ENCODE measurements at places on chromosomes 1 and 21.
A peak's percentile ranks its signal among the peaks of the same experiment; 100 is the strongest.

- no peak for DNase-seq
These were observed 51.8 kb downstream of the KCNK1 start for GRCh38 chr1:233665575-233666270.

GRCh38 chr1:171877701-171878100 is 36.4 kb downstream of the DNM3 start:
- peak; percentile 5 for DNase-seq

- DNase-seq = no peak
These were observed 115.6 kb downstream of the XCL2 start for GRCh38 chr1:168428063-168428731.

DNA sequence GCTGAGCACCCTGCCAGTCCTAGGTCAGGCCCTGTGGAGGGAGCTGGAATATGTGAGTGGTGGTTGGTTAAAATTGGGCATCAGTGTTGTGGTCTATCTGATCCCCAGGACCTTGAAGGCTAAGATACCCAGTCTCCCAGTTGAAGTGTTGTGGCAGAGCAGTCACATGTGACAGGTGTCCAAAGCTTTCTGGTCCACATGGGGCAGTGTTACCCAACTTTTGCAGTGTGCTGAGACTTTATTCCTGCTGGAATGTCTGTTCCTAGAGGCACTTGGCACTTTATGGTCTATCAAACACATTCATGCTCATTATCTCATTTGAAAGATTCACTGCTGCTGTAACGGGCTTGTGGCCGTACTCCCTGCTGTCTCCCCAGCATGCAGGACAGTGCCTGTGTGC is 21.0 kb upstream of the LORICRIN start:
- DNase-seq = no peak

DNA sequence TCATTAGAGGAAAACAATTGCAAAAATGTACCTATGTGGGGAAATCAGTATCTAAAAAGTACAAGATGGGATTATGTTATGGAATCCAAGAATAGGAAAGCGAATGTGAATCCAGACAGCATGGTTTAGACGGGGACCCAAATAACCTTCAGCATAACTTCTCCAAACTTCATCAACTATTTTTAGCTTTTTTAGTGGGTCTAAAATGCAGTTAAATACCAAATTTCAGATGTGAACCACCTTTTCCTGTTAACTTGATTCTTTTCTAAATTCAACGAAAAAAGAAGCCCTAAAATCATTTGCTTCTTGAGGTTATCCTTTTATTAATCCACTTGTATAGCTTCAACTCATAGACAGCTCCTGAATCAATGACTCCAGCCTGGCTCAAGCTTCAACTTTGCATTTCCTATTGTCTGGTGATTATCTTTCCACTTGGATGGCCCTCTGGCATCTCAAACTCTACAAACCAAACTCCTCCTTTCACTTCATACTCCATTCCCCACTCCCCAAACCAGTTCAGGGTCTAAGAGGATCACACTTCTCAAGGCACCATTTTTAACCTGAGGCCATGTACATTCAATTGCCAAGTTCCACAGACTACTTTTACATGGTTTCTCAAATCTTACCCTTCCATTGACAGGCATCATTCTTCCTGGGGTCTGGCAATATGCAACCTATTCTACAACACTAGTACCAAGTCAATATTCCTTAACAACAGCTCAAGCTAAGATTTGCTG is 7.4 kb downstream of the ERRFI1 start:
- DNase-seq = no peak

DNA sequence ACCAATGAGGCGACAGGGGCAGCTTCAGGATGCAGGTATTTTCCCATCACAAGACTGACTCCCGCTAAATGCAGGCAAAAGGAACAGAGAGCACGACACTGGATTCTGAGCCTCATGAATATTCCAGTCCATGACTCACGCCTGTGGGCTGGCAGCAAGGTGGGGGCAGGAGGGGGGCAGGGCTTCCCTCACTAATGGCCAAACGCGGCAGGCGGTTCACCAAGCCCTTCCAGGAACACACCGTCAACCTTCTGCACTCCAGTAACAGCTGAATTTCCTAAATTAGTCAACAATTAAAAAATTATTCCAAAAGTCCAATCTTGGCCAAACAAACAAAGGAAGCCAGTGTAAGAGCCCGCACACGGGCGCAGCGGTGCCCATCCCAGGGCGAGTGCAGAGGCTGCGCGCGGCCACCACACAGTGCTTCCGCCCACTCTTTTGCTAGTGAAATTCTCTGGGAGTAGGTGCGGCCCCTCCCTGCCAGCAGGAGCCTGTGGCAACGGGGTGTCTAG is 12.5 kb upstream of the GPR153 start:
- no peak for DNase-seq

DNA sequence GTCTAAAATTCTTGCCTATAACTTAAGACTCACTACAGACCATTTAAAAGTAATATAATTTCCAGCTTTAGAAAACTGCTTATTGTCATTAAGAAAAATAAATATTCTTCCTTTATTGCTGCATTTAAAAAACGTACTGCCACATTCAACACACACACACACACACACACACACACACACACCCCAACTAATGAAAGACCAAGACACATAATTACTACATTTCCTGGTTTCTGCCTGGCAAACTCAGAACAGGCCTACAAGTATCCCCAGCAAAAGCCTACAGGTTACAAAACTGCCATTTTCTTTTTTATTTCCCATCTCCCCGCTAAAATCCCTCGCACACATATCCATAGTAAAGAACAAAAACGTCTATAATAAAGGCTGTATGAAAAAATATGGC is 1.5 kb downstream of the DENND2C start:
- no peak for DNase-seq

- peak; percentile 2 for DNase-seq
These were observed 461.0 kb upstream of the NFIA start for GRCh38 chr1:60621368-60621851.

DNA sequence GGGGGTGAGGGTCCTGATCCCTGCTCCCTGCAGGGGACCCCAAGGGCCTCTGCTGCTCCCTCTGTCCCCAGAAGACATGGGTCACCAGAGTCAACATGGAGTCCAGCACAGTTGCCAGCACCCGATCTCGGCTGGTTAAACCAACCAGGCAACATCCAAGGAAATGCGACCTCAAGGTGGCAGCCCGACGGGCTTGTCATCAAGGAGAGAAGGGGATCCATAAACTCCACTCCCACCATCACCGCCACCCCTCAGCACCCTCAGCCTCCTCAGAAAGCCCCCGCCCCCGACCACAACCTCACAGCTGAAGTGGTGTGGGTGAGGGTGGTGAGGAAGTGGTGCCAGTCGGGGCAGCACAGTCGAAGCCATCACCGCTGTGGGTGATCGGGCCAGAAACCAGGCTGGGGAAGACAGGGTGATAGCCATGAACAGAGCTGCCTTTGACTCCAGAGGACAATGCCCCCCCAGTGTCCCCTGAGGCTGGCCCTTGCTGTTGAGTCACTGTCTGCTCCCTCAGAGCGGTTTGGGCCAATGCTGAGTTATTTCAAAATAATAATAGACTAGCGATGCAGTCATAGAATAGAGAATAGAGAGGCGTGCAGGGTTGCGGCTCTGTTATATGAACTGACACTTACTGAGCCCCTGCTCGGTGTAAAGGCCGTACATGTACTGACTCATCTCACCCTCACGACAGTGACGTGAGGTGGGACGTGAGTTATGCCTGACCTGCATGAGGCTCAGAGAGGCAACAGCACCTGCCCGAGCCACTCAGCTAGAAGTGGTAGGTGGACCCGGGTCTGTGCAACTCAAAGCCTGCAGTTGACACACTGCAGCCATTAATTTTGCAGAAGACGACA is 88.7 kb upstream of the IFFO2 start:
- no peak for DNase-seq

- peak; percentile 1 for DNase-seq
These were observed 175.5 kb downstream of the CYYR1 start for GRCh38 chr21:26397545-26397944.

- DNase-seq = peak; percentile 60
These were observed 114.2 kb downstream of the BCAR3 start for GRCh38 chr1:93567255-93567918.

GRCh38 chr1:199719156-199719842 is 308.2 kb upstream of the NR5A2 start:
- DNase-seq = no peak

DNA sequence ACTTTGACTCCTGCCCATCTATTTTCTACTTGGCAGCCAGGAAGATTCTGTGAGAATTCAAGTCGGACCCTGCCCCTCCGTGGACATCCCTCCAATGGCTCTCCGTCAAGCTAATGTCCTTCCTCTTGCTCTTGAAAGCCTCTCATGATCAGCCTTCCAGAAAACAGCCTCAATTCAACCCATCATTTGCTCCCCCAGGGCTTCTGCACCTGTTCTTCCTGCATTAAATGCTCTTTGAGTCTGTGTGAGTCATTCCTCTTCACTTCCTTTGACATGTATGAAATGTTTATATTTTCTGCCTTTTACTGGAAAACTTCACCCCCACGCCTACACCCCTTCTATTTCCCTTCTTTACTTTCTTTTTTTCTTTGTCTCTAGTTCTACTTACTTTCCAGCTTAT is 734.1 kb upstream of the ZP4 start:
- no peak for DNase-seq

- DNase-seq = no peak
These were observed 14.7 kb downstream of the TIE1 start for GRCh38 chr1:43315481-43315880.

DNA sequence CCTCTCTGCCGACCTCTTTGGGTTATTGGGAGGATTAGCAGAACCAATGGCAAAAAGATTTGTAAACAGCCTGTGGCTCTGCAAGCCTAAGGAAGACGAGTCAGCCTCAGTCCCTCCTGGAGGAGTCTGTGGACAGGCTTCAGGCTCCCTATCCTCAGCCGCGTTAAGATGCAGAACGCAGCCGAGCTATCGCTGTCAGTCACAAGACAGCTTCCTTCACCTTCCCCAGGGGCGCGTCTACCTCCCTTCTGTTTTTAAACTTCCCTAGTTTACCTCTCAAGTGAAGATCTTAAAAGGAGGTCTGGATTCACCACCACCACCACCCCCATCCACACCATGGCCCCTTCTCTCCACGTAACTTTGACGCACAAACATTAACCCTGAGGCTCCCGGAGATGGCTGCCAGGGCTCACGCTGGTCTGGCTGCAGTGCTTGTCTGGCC is 738 bp downstream of the CAMK1G start:
- DNase-seq = no peak

- peak; percentile 3 for DNase-seq
These were observed 356.4 kb upstream of the PKN2 start for GRCh38 chr1:88327391-88328267.

GRCh38 chr1:244836135-244836521 is 670 bp downstream of the COX20 start:
- DNase-seq = no peak

DNA sequence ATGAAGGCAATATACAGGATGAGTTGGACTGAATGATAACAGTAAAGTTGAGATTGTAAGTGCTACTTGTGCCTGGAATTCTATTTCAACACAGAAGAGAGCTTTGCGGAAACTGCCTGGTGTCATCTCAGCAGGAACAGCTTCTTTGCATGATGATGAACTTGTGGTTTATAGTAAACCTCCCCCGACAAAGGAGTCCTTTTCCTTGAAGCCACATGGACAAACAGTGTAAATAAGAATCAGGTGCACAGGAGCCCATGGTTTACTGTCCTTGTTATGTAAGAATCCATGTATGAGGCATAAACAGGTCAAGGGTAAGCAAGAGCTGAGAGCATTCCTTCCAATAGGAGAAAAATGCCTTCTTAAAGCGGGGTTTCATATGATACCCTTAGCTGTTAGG is 66.2 kb downstream of the PCNX2 start:
- no peak for DNase-seq

DNA sequence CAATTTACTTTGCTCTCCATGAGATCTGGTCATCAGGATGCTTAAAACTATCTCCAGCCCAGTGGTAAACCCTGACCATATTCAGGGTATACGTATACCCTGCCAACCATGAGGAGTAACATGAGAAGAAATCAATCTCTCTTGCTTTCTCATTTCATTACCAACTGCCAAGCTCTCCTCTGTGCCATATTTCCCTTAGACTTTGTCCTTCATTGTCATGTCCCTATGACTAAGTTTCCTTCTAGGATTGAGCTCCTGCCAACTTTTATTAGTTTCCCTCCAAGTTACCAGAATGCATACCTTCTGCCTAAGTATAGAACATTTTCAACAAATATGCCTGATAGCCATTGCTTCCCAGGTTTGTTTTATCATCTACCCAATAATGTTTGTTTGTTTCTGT is 1113.9 kb upstream of the B3GALT2 start:
- no peak for DNase-seq

- no peak for DNase-seq
These were observed 83.5 kb downstream of the HHAT start for GRCh38 chr1:210412240-210412639.

DNA sequence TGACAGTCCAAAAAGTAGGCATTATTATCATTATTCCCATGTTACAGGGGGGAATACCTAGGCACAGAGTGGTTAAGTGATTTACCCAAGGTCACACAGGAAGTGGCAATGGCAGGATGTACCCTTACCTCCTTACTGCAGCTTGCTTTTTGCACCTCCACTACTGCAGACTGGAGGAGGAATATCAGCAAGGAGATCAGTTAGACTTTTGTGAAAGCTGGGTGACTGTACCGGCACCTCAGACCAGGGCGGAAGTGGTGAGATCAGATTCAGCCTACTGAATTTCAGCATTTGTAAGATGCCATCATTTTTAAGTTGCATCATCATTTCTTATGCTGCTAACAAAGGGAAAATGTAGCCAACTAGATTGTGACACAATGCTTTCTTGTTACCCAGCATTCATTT is 4.5 kb downstream of the ADARB1 start:
- DNase-seq = peak; percentile 90

DNA sequence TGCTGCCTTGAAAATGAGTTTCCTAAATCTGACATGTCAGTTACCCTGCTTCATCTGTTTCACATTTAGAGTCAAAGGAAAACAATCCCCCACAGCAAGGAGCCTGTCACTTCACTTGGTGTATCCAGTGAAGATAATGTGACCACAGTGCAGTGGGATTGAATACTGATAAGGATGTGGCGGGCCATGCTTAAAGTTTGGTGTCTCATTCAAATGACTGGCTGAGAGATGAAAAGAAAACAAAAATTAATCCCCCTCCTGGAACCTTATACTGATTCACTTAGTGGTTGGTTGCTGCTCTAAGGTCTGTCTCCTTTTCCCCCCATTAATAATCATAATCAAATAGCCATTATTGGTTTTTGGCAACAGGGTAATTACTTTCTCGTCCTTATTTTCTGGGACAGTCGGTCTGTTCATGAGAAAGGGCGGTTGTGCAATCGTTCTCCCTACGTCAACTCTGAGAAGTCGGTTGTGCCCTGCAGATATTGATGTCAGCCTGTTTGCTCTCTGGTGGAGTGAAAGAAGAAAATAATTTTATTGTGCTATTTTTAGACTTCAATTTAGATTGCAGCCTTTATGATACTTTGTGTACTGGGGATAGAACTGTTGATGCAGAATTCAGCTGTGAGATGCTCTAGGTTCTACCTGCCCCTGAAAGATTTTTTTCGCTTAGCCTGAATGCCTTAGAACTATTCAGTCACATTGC is 360.2 kb downstream of the DISC1 start:
- no peak for DNase-seq

All from suppressor macrophage treated with lipopolysaccharide for 4 hours (primary cell).